D341Med (cell line): ENCODE measurements at places on chromosomes 7 and 10.
A peak's percentile ranks its signal among the peaks of the same experiment; 100 is the strongest.

GRCh38 chr7:63073286-63073685 lies 925.4 kb upstream of the ZNF722 start:
- DNase-seq = no peak

DNA sequence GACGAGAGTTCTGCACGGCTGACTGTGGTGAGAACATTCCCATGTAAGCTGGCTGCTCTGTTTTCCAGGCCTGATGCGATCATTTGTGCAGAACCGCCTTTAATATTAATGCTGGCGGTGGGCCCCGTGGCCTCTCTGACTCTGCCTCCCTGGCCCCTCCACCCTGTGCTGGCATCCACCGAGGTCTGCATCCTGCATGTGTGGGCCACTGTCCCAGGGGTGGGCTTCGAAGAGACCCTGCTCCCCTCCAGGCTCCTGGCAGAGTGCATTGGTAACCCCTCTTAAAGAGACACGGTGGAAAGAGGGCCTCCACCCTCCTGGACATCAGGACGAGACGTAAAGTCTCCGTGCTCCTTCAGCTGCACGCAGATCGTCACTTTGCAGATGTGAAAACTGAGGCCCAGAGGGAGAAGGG lies 67.3 kb upstream of the FAM20C start:
- no peak for DNase-seq

DNA sequence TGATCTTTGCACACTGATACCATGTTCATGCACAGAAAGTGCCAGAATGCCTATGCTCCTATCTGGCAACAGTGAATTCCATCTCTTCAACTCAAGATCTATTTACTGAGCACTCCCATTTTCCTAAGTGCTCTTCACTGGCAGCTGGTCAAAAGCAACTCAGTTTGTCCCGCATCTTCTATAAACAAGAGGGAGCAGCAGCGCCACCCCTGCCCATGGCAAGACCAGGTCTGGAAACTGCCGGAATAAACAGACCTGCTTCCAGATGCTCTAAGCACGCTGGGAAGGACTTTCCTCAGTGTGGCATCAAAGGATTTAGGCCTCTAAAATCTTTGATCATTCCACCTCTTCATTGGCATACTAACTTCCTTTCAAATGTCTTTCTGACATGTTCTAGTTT lies 104.4 kb upstream of the MACROH2A2 start:
- no peak for DNase-seq

DNA sequence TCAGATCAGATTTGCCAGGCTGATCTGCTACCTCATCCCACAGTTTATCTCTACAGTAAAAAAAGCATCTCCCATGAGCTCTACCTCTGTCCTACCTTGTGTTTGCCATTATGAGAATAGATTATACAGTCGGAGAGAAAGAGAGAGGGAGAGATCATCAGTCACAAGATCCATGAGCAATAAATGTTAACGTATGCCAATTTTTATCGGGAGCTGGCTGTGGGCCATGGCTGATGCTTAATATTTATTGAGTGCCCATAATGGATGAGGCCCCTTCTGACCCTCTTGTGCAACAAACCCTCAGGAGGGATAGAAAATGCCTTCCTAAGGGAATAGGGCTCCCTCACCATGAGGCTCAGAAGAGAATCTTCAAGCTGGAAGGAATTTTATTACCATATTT lies 52.8 kb downstream of the C10orf90 start:
- no peak for DNase-seq

- DNase-seq = no peak
These were observed 256.5 kb downstream of the PHTF2 start for GRCh38 chr7:78055001-78055573.

- DNase-seq = no peak
These were observed 32.2 kb downstream of the MAD1L1 start for GRCh38 chr7:2200584-2200980.

- no peak for DNase-seq
These were observed 80.8 kb downstream of the ALOX5 start for GRCh38 chr10:45454859-45455258.

DNA sequence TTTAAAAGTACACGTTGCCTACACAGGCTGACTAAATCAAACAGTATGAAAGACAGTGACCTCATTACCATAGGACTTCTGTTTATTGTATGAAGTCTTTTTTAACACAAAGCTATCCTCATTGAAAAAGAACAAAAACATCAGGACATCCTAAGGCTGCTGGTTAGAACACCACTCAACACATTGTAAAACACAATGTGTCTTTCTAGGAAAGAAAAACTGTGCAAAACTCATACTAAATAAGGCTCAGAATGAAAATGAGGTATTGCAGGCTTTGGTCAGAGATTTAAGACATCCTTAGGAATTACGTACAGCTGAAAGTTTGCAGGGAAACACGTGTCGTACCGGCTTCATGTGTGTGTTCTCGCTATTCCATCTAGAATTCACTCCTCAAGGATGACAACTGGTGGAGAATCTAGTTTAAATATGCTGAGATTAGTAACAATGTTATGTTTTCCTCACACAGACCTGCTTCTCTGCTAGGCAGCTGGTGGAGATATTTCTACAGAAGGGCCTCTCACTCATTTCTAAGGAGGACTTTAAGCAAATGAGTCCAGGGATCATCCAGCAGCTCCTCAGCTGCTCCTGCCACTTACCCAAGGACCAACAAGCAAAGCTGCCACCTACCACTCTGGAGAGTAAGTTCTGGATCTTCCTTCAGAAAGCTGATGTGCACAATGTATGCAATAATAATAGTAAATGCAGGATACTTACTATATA lies 29.3 kb downstream of the SLC39A12 start:
- no peak for DNase-seq

- DNase-seq = no peak
These were observed 3.2 kb upstream of the GATA3 start for GRCh38 chr10:8051109-8051821.

DNA sequence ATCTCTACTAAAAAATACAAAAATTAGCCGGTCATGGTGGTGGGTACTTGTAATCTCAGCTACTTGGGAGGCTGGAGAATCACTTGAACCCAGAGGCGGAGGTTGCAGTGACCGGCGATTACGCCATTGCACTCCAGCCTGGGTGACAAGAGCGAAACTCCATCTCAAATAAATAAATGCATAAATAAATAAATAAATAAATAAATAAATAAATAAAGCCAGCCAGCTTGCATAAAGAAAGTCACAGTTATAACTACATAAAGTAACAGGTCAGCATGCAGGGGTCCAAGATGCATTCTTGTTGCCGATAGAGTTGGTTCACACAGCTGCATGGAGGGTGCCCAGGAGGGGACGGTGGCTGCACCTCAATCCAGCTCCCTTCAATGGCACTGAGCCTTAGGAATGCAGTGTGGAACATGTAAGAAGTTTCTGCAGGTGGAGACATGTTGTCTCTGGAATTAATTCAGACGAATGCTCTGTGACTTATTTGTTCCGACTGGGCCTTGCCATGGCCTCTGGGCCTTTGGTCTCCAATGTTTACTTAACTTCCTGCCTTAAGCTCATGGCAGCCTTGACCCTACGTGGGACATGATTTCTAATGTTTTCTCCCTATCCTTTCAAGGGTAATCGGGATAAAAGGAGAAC lies 159.6 kb upstream of the PRKCQ start:
- no peak for DNase-seq

DNA sequence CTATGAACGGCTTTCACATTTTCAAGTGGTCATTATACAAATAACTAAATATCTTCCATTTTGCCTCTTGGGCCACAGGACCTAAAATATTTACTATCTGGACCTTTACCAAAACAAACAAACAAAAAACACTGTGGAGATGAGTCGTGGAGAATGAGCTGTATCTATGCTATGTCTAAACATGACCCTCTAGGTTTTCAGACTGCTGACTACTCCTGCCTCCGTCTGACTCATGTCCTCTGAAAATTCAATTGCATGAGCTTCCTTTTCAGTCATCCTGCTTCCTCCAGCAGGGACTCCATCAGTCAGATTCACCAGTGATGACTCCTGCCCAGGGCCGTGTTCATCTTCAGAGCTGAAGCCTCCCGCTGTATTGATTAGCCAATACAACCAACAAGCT lies 96.8 kb downstream of the COL28A1 start:
- no peak for DNase-seq

GRCh38 chr7:17255926-17256325 lies 42.5 kb upstream of the AHR start:
- DNase-seq = no peak

DNA sequence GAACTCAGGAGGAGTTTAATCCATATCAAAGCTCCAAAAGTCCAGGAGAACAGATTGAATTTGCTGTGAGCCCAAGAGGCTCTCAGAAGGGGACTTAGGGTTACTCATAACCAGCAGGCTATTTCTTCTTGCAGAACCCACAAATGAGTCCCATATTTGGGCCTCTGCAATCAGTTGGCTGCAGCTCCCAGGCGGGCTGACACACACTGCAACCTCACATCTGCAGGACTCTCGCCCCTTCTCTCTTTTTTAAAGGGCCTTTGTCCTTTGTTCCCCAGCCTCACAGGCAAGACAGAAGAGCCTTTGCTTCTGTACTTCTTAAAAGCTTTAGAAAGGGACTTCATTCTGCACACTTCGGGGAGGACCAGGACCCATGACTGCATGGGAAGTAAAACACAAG lies 26.7 kb downstream of the CREB3L2 start:
- no peak for DNase-seq

DNA sequence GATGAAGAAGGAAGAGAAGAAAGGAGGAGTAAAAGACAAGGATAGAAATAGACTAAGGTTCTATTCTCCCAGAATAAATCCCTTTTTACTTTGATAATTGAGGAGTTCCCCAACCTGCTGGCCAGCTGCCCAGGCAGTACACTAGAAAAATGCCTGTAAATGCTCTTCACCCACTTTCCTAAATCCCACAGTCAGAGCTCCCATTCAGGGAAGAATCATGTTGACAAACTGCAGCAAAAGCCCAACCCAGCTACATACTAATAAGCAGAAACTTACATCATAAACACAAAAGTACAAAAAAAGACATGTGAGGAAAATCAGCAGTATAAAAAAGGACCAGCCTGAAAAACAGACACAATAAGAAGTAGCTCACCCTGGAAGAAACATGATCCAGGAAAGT lies 15.8 kb upstream of the KDM7A start:
- DNase-seq = no peak

DNA sequence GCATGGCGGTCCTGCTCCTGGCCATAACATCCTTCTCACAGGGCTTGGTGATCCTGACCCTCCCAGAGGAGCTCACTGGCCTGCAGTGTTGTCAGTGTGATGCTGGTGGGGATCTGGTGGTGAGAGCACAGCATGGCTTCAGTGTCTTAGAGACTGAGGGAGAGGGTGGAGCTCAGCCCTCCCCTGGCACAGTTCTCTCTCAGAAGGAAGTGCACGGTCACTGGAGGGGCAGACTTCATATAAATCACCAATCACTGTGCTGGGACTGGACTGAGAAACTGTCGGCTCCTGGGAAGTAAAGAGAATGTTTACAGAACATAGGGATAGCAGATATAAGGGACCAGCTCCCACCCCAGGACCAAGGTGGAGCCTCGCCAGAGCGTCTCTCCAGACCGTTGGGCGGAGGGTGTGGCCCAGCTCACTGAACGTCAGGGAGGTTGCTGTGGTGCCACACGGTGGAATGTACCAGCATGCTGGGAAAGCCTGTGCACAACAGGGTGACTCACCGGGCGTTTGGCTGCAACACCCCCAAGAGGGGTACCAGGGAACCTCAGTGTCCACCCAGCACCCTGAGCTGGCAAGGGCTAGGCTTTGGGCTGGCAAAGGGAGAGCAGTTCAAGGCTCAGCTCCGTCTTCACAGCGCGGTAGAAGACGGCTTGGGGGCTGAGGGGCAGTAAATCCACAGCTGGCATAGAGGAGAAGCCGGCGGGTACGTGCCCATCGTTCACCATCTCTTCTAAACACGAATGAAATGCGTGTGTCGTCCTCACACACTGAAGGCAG lies 8.8 kb upstream of the GET4 start:
- DNase-seq = no peak

- DNase-seq = peak; percentile 30
These were observed 914 bp downstream of the ZNF37A start for GRCh38 chr10:38094927-38095574.

- no peak for DNase-seq
These were observed 60.1 kb upstream of the FAM171A1 start for GRCh38 chr10:15430969-15431771.

GRCh38 chr10:115209133-115209532 lies 116.0 kb downstream of the ATRNL1 start:
- DNase-seq = no peak

DNA sequence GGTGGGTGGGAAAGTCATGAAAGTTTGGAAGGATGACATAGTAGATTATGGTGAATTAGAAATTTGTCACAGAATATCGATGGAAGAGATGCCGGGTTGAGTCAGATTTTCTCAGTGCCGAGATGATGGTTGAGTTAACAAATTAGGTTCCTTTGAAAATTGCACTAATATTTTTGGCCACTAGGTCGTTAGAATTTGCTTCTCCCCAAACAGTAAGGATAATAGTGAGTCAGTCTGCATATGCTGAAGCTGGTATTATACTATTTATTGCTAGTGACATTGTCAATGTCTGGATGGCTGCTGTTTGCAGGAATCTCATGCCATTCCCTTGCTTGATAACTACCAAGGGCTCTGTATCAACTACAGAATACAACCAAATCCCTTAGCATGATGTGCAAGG lies 37.7 kb upstream of the MINDY3 start:
- no peak for DNase-seq

DNA sequence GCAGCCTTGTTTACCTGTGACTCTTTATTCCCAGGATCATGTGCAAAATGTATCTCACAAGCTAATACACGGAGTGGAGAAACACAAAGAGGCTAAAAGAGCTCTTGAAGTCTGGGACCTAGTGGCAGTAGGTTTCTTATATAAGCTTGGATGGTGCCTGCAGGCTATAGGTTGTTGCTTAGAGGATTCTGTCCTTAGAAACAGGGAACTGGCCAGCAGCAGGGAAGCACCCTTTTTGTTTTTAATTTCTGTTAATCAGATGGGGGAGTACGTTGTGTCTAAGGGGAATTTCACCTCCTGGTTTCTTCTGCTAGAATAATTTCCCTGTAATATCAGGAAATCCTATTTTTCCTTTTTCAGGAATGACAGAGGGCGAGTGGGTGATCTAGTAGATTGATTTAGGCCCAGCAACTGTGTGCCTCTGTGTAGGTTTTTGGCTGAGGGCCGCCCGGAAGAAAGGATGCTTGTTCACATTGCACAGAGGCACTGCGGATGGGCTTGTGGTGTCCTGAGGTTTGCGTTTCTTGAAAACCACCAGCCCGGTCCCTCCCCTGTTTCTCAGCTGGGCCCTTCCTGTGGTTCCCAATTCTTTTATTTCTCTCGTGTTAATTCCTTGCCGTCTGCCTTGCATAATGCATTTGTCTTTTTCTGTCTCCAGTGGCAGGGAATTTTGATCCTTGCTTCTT lies 158.0 kb downstream of the CAMK1D start:
- DNase-seq = no peak
